ENCODE measurements at places on chromosomes 13 and 19.

GRCh38 chr19:4301590-4302242, 473 bp downstream of the TMIGD2 start:
- DNase-seq: no peak

DNA sequence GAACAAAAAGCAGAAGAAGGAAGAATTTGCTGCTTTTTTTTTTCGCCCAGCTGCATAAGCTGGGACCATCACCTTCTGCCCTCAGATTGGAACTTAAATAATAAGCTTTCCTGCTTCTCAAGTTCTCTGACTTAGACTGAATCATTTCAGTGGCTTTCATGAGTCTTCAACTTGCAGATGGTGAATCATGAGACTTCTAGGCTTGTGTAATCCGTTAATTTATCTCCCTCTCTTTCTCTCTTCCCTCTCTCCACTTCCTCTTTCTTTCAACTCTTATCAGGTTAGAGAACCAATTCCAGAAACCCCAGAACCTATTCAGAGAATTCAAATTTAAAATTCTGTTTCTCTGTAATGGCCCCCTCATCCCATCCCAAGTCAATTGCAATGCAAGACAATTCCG, 1153.7 kb downstream of the PCDH9 start:
- DNase-seq: no peak

- DNase-seq: no peak
These were observed 27.7 kb downstream of the WASF3 start for GRCh38 chr13:26585136-26585535.

DNA sequence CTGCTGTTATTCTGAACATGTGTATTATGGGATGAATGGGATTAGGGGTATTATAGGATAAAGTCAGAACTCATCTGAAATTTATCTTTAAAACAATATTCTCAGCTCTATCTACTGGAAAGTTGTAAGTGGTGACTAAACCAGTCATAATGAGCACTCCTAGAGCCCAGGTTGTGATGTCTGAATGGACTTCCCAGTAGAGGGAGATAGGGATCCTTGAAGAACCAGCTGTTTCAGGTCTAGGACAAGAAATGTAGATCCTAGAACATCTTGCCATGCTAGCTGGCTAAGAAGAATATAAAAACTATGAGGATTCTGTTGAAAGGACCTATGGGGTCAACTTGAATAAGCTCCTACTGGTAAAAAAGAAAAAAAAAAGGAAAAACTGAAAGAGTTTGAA, 310.8 kb downstream of the SLC7A1 start:
- no peak for DNase-seq

- no peak for DNase-seq
These were observed 42.4 kb downstream of the PSG3 start for GRCh38 chr19:42697884-42698283.

All from hepatic stellate cell (primary cell).